Activated T-cell treated with anti-CD3 and anti-CD28 coated beads, Interleukin-2, amount 50 U/mL, for 72 hours (primary cell): ENCODE measurements at places on chromosomes 12 and 14. TPM values are rescaled to one million over a fixed set of nuclear protein-coding genes. Genes with fewer than 3 reads are reported as not detected.

Gene CEP128
- 14.2 TPM for total RNA-seq

Gene ITGA7
- 8.9 TPM for total RNA-seq

GRCh38 chr12:122021822-122022392 is at the start of gene BCL7A:
Gene BCL7A, plus strand, starts transcription at chr12:122021884. Its CDS starts 208 bp downstream, at chr12:122022092.
- peaks cover 13% of the 10 kb centered on the region for H3K4me1 ChIP-seq
- peaks cover 2% of the 10 kb centered on the region for H3K36me3 ChIP-seq
- H3K27ac ChIP-seq: peak within 1 kb of the TSS; percentile 56
- peaks cover 20% of the 10 kb centered on the region for H3K27me3 ChIP-seq

Gene CCT2
- 191 TPM for total RNA-seq

DNA sequence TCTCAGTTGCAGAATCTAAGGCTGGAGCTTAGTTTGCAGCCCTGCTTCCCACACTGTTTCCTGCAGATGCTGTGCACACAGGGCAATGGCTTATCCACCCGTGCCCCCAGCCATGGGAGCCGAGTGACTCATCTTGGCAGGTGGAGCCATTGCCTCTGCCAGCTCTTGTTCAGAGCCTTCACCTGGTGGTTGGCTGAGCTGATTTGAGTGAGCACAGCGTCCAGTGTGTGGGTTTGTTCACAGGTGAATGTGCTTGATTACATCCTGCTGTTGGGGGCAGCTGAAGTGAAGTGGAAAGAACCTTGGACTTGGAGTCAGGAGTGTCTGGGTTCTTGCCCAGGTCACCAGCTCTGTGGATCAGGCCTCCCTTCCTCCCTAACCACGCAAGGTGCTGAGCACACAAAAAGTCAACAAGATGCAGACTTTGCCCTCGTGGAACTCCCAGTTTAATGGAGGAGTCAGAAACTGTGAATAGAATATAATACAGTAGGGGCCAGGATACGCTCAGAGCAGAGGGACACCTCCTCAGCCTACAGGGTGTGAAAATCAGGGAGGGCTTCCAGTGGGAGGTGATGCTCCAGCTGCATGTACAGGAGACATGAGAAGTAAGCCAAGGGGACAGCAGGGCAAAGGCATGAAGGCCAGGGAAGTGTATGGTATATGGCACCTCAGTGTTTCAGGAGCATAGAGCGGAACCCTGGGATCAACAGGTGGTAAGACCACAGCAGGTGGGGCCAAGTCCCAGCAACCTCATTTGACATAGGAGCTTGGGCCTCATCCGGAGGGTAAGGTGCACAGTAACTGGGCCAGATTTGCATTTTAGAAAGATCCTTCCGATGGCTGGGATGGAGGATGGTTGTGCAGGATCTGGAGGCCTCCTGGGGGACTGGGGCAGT is 22.8 kb downstream of the JDP2 start:
- no peaks in the 10 kb centered on the region for H3K36me3 ChIP-seq
- no peak for DNase-seq
- peaks cover 15% of the 10 kb centered on the region for H3K27me3 ChIP-seq
- H3K4me1 ChIP-seq: peaks cover 19% of the 10 kb centered on the region

DNA sequence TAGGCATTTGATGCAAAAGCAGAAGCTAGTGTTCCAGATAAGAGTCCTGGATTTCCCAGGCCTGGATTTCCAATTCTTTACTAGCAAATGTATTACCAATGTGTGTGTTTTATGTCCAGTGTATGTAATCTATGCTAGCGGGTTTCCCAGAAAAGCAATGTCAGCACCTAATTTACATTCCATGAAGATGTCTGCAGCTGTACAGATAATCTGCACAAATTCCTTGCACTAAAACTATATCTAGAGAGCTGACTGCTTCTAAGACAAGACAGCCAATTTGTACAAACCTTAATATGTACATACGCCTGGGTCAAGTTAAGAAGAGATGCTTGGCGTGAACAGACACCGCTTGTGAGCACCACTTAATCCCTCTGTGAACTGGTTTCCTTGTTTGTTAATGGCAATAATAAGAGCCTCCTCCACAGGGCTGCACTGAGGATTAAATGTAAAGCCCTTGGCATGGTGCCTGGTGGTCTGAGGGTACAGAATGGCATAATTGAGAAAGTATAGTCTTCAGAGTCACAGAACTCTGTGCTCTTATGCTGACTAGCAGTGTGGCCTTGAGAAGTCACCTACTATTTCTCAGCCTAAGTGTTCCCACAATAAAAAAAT is 185.6 kb downstream of the EPS8 start:
- no peak overlapping the region for H3K27ac ChIP-seq
- DNase-seq: no peak
- no peaks in the 10 kb centered on the region for H3K36me3 ChIP-seq
- peaks cover 11% of the 10 kb centered on the region for H3K4me1 ChIP-seq
- H3K27me3 ChIP-seq: no peaks in the 10 kb centered on the region

DNA sequence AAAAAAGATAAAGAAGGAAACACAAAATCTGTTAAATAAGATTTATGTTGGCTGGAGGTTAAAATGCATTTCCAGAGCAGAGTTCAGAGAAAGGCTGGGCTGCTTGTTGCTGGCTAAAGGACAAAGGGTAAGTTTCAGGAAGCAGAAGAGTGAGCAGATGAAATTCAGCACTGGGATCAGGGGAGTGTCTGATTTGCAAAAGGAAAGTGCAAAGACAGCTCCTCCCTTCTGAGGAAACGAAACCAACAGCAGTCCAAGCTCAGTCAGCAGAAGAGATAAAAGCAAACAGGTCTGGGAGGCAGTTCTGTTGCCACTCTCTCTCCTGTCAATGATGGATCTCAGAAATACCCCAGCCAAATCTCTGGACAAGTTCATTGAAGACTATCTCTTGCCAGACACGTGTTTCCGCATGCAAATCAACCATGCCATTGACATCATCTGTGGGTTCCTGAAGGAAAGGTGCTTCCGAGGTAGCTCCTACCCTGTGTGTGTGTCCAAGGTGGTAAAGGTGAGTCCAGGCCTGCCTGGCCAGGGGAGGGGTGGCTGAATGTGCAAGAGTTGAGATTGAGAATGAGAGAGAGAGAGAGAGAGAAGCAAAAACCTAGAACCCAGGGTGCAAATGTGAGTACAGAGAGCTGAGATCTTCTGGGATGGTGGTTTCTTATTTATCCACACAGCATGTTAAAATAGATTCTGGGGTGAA is at the start of gene OAS1:
OAS1 (plus strand) TSS at position 251 of the 703 bp plus-strand sequence; CDS start at position 329, 78 bp downstream.
- peak within 1 kb of the TSS; percentile 89 for H3K4me3 ChIP-seq
- H3K27ac ChIP-seq: peak within 1 kb of the TSS; percentile 78
- H3K36me3 ChIP-seq: peaks cover 6% of the 10 kb centered on the region
- no peaks in the 10 kb centered on the region for H3K27me3 ChIP-seq
- peak; percentile 26 for DNase-seq

DNA sequence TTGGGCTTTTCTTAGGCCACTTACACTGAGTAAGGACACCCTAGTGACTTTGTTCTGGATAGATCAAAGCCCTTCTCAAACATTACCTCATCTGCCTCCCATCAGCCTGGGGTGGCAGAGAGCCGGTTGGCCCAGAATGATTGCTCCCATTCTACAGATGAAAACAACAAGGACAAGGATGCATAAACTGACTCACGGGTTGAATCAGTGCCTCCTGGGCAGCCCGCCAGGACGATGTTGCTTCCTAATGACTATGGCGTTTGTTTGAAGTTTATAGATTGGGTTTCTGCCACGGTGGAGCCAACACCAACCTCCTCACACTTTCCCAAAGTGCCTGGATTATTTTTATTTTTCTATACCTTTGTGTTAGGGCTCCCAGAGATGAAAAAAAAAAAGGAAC is 3.6 kb upstream of the VRK1 start:
- H3K36me3 ChIP-seq: no peaks in the 10 kb centered on the region
- no peak overlapping the region for H3K4me3 ChIP-seq
